ENCODE measurements at places on chromosomes 12 and 14.

DNA sequence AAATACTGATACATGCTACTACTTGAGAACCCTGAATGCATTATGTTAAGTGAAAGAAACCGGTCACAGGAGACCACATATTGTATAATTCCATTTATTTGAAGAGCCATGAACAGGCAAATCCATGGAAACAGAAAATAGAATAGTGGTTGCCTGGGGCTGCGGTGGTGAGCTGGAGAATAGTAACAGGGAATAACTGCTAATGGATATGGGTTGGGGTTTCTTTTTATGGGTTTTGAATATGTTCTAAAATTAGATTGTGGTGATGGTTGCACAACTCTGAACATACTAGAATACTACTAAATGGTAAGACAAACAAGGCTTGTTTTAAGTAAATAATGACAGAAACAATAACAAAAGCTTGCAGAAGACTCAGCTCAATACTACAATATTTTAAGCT, 293.0 kb downstream of the BTG1 start:
- DNase-seq = no peak

GRCh38 chr12:119296535-119296934, 38.0 kb upstream of the CCDC60 start:
- DNase-seq = no peak

GRCh38 chr12:124753228-124753591, 110.5 kb downstream of the SCARB1 start:
- no peak for DNase-seq

GRCh38 chr12:111355201-111355925, 13.5 kb downstream of the PHETA1 start:
- DNase-seq = no peak

- DNase-seq = no peak
Measured at GRCh38 chr12:70985850-70986249, 65.3 kb upstream of the PTPRR start.
